ENCODE measurements at places on chromosomes 7 and 10. TPM values are rescaled to one million over a fixed set of nuclear protein-coding genes. Genes with fewer than 3 reads are reported as not detected.

The CPVL gene
- 15.6 TPM for total RNA-seq

The PDSS1 gene
- 8.8 TPM for total RNA-seq

GRCh38 chr7:19709249-19709578 lies 377 bp upstream of the POLR1F start:
- DNase-seq: no peak

The C7orf57 gene
- 0.42 TPM for total RNA-seq

The ABLIM1 gene
- 129 TPM for total RNA-seq

GRCh38 chr10:99742254-99742653 lies 10.2 kb downstream of the CUTC start:
- DNase-seq: no peak

- DNase-seq: no peak
These were observed 386.4 kb downstream of the PLXNA4 start for GRCh38 chr7:132189881-132190280.

- DNase-seq: no peak
These were observed 134.2 kb upstream of the AKR1E2 start for GRCh38 chr10:4691776-4692175.

DNA sequence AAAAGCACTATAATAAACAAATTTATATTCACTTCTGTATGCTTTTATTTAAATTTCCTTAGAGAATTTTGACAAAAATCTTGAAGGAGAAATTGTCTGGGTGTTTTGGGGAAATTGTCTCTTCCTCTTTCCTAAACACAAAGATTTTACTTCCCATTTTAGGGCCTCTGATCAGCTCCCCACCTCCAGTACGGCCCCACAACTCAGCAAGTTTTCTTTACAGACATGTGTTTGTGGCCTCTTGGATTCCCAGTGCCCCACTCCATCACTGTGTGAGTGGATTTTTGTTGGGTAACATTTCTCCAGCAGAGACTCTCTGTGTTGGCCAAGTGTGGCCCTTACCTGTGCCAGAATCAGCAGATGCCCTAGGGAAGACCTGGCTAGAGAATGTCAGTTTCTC lies 182.8 kb upstream of the CDC14C start:
- DNase-seq: no peak

GRCh38 chr7:34281260-34281659 lies 375.9 kb downstream of the BMPER start:
- DNase-seq: no peak

Data from ureter (tissue), 1 donor.